ENCODE measurements at places on chromosomes 11 and 22. TPM values are rescaled to one million over a fixed set of nuclear protein-coding genes. Genes with fewer than 3 reads are reported as not detected.

Gene LINC01488
- polyA plus RNA-seq, result not detected

Gene TECTA
- 0.67 TPM for polyA plus RNA-seq

Gene CRYBA4
- not detected for polyA plus RNA-seq

Gene CABP4
- polyA plus RNA-seq, result 0.28 TPM

Gene CTSD
- polyA plus RNA-seq, result 296 TPM

Gene PANX3
- polyA plus RNA-seq, result not detected

Gene LRRC10B
- 3.0 TPM for polyA plus RNA-seq

Gene NXPE2
- 0.04 TPM for polyA plus RNA-seq

Gene FIBIN
- polyA plus RNA-seq, result 6.0 TPM

Gene OR5AP2
- not detected for polyA plus RNA-seq

Gene SAA2
- 60.2 TPM for polyA plus RNA-seq

Gene LRRC55
- not detected for polyA plus RNA-seq

Gene SCO2
- 2.3 TPM for polyA plus RNA-seq

Gene AIFM3
- 0.79 TPM for polyA plus RNA-seq

Gene TPBGL
- 0.27 TPM for polyA plus RNA-seq

Gene SAA4
- 0.90 TPM for polyA plus RNA-seq

Gene MS4A15
- not detected for polyA plus RNA-seq

Gene LRRN4CL
- 17.7 TPM for polyA plus RNA-seq

Gene SHANK2
- 0.64 TPM for polyA plus RNA-seq

Gene PLCB3
- 11.1 TPM for polyA plus RNA-seq

Gene CEND1
- polyA plus RNA-seq, result not detected

Gene MN1
- 3.8 TPM for polyA plus RNA-seq

Gene PKNOX2
- polyA plus RNA-seq, result 0.77 TPM

Gene ESAM
- polyA plus RNA-seq, result 116 TPM

Gene ARHGAP32
- polyA plus RNA-seq, result 5.4 TPM
